Caco-2 (cell line): ENCODE measurements at places on chromosomes 3 and 15. TPM values are rescaled to one million over a fixed set of nuclear protein-coding genes. Genes with fewer than 3 reads are reported as not detected.

- DNase-seq: no peak
- no peaks in the 10 kb centered on the region for H3K4me1 ChIP-seq
- H3K36me3 ChIP-seq: no peaks in the 10 kb centered on the region
- no peak overlapping the region for H3K4me3 ChIP-seq
- H3K27ac ChIP-seq: no peak overlapping the region
- H3K27me3 ChIP-seq: no peaks in the 10 kb centered on the region
Observed at GRCh38 chr3:18648868-18649462, 223.8 kb upstream of the SATB1 start.

- no peaks in the 10 kb centered on the region for H3K27me3 ChIP-seq
- no peaks in the 10 kb centered on the region for H3K36me3 ChIP-seq
- no peak for DNase-seq
- H3K27ac ChIP-seq: no peak overlapping the region
- no peaks in the 10 kb centered on the region for H3K4me1 ChIP-seq
Observed at GRCh38 chr3:67127254-67127653, 129.1 kb downstream of the KBTBD8 start.

The EDEM1 gene
- 42.6 and 51.3 TPM in 2 replicates for total RNA-seq

DNA sequence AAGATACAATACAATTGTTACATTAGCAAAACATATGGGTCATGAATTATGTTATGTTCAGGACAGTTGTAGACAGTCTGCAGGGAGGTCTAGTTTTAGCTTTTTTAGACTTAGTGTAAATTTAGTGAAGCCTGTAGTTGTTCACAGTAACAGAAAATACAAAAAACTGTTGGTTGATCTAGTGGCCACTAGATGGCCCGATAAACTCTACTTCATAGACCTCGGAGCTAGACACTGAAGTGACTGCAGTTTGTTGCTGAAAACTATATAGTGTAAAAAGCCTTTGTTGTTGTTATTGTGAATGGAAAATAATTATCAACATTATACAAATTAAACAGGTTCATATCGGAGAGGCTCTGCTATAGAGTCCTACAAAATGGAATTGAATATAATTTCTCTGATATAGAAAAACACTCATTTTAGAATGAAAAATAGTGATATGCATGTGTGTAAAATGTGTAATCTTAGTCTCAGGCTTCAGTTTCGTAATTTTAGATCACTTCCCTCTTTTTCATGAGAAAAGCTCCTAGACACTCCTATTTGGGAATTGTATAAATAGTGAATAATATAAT, 18.3 kb downstream of the MAGEL2 start:
- H3K4me3 ChIP-seq: peak overlapping the region; percentile 14
- peaks cover 6% of the 10 kb centered on the region; the same call in 1 of the 2 replicates for H3K4me1 ChIP-seq
- DNase-seq: no peak
- no peaks in the 10 kb centered on the region for H3K27me3 ChIP-seq
- H3K27ac ChIP-seq: no peak overlapping the region

GRCh38 chr3:123278446-123278845, 76.7 kb downstream of the SEC22A start:
- H3K4me3 ChIP-seq: no peak overlapping the region
- no peak overlapping the region for H3K27ac ChIP-seq
- H3K4me1 ChIP-seq: no peaks in the 10 kb centered on the region
- no peaks in the 10 kb centered on the region for H3K27me3 ChIP-seq
- DNase-seq: no peak

DNA sequence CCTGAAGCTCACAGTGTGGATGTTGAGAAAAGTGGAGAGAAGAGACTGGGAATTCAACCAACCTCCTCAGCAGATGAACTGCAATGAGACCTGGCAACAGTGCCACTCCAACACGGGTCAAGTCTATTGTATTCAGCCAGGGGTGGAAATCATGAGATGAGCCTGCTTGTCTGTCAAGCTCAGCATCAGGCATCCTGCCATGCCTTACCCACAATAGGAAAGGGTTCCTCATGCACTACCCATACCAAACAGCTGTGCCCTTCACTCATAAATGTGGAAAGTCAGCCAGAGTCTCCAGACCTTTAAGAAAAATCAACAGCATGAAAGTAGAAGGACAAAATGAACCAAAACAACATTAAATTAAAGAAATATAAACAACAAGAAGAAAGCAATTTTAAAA, 542.1 kb downstream of the EPHB1 start:
- no peaks in the 10 kb centered on the region for H3K4me1 ChIP-seq
- H3K27me3 ChIP-seq: no peaks in the 10 kb centered on the region
- no peak for DNase-seq
- no peaks in the 10 kb centered on the region for H3K36me3 ChIP-seq
- H3K4me3 ChIP-seq: no peak overlapping the region
- H3K27ac ChIP-seq: no peak overlapping the region

GRCh38 chr3:44674211-44674610, 25.7 kb downstream of the ZNF35 start:
- H3K36me3 ChIP-seq: no peaks in the 10 kb centered on the region
- no peaks in the 10 kb centered on the region for H3K4me1 ChIP-seq
- DNase-seq: no peak
- no peak overlapping the region for H3K27ac ChIP-seq
- no peaks in the 10 kb centered on the region for H3K27me3 ChIP-seq

DNA sequence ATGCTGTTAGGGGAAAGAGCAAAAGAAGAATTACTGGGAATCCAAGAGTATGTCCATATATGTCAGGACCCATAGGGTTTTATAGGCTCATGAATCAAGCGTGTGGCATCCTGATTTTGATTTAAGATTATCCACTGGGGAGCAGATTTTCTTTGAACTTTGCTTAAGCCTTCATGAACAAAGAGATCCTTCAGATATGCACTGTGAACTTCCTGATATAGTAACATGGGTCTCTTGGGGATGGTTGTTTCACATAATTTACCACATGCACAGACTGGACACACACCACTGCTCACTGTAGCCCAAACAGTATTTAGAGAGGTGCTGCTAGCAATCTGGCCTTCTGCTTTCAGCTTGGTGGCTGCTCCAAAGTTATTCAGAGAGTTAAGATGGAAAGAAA, 200.9 kb upstream of the ZPLD1 start:
- no peaks in the 10 kb centered on the region for H3K36me3 ChIP-seq
- no peak for DNase-seq
- no peak overlapping the region for H3K27ac ChIP-seq

DNA sequence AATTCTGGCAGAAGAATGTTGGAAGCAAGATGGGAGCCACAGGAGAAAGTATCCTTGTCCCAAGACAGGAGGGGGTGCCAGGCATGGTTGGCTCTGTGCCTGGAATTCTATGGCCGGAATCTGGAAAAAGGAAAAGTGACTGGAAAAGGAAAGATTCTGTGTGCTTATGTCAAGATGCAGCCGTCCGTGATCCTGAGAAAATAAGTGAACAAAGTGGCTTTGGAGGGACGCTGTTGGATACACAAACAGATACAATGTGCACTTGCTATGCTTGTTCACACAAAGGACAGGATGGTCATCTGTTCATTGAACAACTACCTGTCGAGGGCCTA, 28.5 kb upstream of the MUC20 start:
- H3K27me3 ChIP-seq: no peaks in the 10 kb centered on the region
- no peaks in the 10 kb centered on the region for H3K4me1 ChIP-seq
- DNase-seq: no peak
- 0 out of 2 replicates have a peak, but pooled peaks cover 4% of the 10 kb centered on the region for H3K36me3 ChIP-seq
- no peak overlapping the region for H3K4me3 ChIP-seq
- no peak overlapping the region for H3K27ac ChIP-seq

- H3K27me3 ChIP-seq: no peaks in the 10 kb centered on the region
- H3K4me3 ChIP-seq: no peak overlapping the region
- H3K36me3 ChIP-seq: no peaks in the 10 kb centered on the region
- H3K27ac ChIP-seq: no peak overlapping the region
- H3K4me1 ChIP-seq: no peaks in the 10 kb centered on the region
- no peak for DNase-seq
Observed at GRCh38 chr3:8975081-8976020, 12.1 kb upstream of the RAD18 start.

- no peaks in the 10 kb centered on the region for H3K36me3 ChIP-seq
- no peak overlapping the region for H3K4me3 ChIP-seq
- no peak for DNase-seq
- H3K27me3 ChIP-seq: no peaks in the 10 kb centered on the region
- no peaks in the 10 kb centered on the region for H3K4me1 ChIP-seq
Observed at GRCh38 chr3:61110576-61110975, 140.7 kb downstream of the FHIT start.

The SKOR1 gene
- total RNA-seq: not detected in 2 replicates

The LRRIQ4 gene
- not detected in 2 replicates for total RNA-seq

- no peak for DNase-seq
- no peak overlapping the region for H3K4me3 ChIP-seq
- H3K4me1 ChIP-seq: no peaks in the 10 kb centered on the region
- no peaks in the 10 kb centered on the region for H3K36me3 ChIP-seq
- H3K27me3 ChIP-seq: no peaks in the 10 kb centered on the region; the same call in 1 of the 2 replicates
Observed at GRCh38 chr3:33238923-33239322, 20.3 kb upstream of the SUSD5 start.

- H3K36me3 ChIP-seq: no peaks in the 10 kb centered on the region
- no peaks in the 10 kb centered on the region for H3K27me3 ChIP-seq
- no peak overlapping the region for H3K4me3 ChIP-seq
- no peak for DNase-seq
- H3K4me1 ChIP-seq: no peaks in the 10 kb centered on the region
Observed at GRCh38 chr3:166499636-166500035, 662.4 kb upstream of the BCHE start.

The KIF23 gene
- total RNA-seq: 67.1 and 74.2 TPM in 2 replicates

GRCh38 chr3:31227131-31227562, 305.6 kb upstream of the STT3B start:
- no peaks in the 10 kb centered on the region for H3K27me3 ChIP-seq
- H3K4me1 ChIP-seq: no peaks in the 10 kb centered on the region
- no peak overlapping the region for H3K27ac ChIP-seq

GRCh38 chr15:37107071-37107743, 6.9 kb upstream of the MEIS2 start:
- no peak for DNase-seq
- no peaks in the 10 kb centered on the region for H3K36me3 ChIP-seq
- no peaks in the 10 kb centered on the region for H3K4me1 ChIP-seq

The SAMMSON gene
- total RNA-seq: not detected in 2 replicates

DNA sequence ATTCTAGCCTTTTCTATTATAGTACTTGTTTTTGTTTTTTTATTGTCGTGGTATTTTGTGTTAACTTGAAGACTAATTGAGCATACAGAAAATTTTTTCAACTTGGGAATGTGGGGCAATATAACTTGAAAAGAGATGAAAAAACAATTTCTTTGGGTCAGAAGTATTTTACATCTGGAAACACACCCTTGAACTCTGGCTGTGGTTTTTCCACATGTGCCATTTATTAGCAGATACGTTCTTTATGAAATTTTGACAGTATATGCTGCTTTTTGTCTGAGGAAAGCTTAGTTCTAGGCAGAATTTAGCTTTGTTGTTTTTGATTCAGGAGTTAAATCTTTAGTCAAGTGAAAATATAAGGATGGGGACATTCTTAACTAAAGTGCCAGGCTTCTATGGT, 44.7 kb downstream of the TCF12 start:
- no peak overlapping the region for H3K27ac ChIP-seq
- no peak for DNase-seq
- H3K4me3 ChIP-seq: no peak overlapping the region
- H3K27me3 ChIP-seq: no peaks in the 10 kb centered on the region

- no peak overlapping the region for H3K27ac ChIP-seq
- no peak overlapping the region for H3K4me3 ChIP-seq
Observed at GRCh38 chr3:20104167-20104661, 64.0 kb downstream of the KAT2B start.

GRCh38 chr3:167952969-167953368, 142.8 kb downstream of the GOLIM4 start:
- no peak for DNase-seq
- H3K4me3 ChIP-seq: no peak overlapping the region
- H3K36me3 ChIP-seq: no peaks in the 10 kb centered on the region

DNA sequence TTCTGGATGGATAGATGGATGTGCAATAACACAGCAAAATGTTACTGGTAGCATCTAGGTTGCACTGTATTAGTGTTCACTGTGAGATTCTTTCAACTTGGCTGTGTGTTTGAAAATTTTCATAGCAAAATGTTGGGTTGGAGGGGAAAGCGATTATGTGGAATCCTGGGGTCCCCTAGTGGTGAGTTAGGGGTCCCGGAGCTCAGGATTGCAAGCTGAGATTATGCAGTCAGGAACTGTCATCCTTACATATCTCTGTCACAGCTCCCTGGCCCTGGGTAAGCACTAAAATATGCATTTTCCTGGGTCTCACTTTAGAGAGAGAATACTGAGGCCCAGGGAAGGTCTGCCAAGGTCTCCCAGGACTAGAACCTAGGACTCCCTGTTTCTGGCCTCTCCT, 77.2 kb downstream of the CEMIP start:
- no peaks in the 10 kb centered on the region; the same call in 1 of the 2 replicates for H3K27me3 ChIP-seq
- no peaks in the 10 kb centered on the region for H3K36me3 ChIP-seq
- DNase-seq: no peak
- no peaks in the 10 kb centered on the region for H3K4me1 ChIP-seq

The TNFSF10 gene
- not detected in 2 replicates for total RNA-seq

- no peaks in the 10 kb centered on the region for H3K27me3 ChIP-seq
- no peak for DNase-seq
- H3K36me3 ChIP-seq: no peaks in the 10 kb centered on the region
- peaks cover 15% of the 10 kb centered on the region for H3K4me1 ChIP-seq
Observed at GRCh38 chr3:156396851-156397250, 158.1 kb downstream of the SSR3 start.

The ECE2 gene
- not detected in 2 replicates for total RNA-seq

GRCh38 chr3:65939801-65940246, 98.9 kb downstream of the MAGI1 start:
- H3K4me1 ChIP-seq: peaks cover 8% of the 10 kb centered on the region; the same call in 1 of the 2 replicates
- no peaks in the 10 kb centered on the region for H3K27me3 ChIP-seq
- no peaks in the 10 kb centered on the region for H3K36me3 ChIP-seq
- no peak overlapping the region for H3K27ac ChIP-seq
- no peak overlapping the region for H3K4me3 ChIP-seq

DNA sequence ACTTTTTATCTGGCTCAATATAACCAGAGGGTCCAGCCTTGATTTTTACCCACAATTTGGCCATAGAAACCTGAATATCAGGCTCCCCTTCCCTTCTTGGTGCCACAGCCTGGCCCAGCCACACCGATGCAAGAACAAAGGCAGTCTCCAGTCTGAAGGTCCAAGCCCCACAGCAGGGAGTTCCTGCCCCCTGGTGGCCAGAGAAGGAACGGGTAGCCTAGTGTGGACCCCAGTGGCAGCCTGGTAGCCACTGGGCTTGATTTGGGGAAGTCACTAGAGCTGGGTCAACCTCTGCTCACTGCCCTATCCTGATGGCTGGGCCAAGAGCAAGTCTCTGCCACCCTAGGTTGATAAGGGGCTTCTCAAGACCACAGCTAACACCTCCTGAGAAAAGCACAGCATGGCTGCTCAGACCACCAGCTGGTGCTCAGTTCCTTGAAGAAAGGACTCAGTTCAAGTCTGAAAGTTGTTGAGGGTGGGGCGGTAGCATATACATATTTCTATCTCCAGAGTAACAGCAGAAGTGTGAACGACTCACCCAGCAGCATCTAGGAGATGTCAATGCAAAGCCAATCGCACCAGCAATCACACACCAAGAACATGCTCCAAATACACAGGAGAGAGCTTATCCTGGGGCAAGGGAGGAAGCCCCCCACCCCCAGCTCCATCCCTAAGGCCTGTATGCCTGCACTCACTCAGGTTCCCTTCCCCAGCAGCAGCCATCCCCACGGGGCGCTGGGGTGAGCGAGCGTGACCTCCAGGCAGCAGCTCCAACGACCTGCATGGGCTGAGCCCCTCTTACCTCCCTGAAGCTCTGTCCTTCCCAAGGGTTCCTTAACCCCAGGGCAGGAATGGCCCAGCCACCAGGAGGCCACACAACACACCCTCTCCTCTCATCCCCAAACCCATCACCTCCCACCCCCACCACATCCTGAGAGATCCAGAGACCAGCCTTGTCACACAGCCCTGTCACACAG, 7.6 kb downstream of the PFKFB4 start:
- H3K27me3 ChIP-seq: no peaks in the 10 kb centered on the region
- H3K36me3 ChIP-seq: no peaks in the 10 kb centered on the region; the same call in none of the 2 replicates
- H3K4me3 ChIP-seq: no peak overlapping the region
- peaks cover 16% of the 10 kb centered on the region for H3K4me1 ChIP-seq

The SH2D7 gene
- not detected in 2 replicates for total RNA-seq
